ENCODE measurements at places on chromosomes 16 and 17.

- no peak for DNase-seq
These were observed 7.4 kb downstream of the CTNS start for GRCh38 chr17:3643889-3644349.

- DNase-seq = peak; percentile 66
These were observed at the start of gene NME4 for GRCh38 chr16:397135-397661. TSS of gene NME4 (plus strand) at chr16:397199. CDS start at chr16:397223, 24 bp downstream.

DNA sequence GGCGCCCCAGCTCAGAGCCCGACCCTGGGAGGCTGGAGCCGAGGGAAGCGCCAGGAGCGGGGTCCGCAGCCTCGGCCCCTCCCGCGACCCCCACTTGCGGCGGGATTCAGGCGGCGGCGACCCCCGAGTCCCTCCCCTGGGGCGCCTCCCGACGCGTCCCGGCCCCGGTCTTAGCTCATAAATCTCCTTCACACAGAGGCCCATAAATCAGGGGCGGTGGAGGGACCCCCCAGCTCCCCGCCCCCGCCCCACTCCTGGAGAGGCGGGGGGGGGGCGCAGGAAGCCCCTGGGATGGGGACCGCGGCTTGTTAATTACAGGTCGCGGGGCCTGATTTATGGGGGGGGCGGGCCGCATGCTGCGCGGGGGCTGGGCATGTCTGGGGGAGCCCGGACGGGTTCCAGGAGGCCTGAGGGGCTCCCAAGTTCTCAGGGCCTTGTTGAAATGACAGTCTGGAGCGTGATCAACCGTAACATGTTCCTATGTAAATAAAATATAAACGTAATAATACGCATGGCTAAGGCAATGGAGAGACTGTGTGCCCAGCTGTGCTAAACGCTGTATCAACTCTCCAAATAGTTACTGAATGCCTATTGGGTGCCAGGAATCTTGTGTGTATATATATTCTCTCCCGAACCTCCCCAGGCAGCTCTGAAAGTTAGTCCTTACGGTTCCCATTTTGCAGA is 10.0 kb upstream of the BHLHA9 start:
- DNase-seq = no peak

DNA sequence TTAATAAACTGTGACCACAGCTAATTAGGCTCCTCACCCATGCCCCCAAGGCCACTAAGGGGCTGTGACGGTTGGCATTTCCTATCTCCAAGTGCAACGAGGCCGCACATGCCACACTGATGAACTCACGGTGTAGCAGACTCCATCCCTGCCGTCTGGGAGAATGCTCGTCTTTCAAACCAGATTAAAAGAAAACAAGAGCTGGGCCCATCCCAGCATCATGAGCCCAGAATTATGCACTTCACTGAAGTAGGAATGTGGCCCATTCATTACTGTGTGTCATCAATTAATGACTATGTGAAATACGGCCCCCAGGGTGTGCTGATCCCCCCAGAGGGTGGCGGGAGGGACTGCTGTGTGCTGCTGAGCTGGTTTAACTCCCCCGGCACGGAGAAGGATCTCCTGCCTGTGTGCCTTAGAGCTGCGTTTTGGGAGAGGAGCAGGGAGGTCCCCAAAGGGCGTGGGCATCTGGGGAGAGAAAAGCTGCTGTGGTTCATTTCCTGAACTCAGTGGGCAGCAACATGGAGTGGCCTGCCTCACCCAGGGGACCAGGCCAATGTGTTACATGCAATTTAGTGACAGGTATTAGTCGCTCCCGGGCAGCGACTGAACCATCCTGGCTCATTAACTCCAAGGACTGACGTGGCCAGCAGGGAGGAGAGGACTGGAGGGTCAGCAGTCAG is 194.5 kb downstream of the FOXL1 start:
- no peak for DNase-seq

DNA sequence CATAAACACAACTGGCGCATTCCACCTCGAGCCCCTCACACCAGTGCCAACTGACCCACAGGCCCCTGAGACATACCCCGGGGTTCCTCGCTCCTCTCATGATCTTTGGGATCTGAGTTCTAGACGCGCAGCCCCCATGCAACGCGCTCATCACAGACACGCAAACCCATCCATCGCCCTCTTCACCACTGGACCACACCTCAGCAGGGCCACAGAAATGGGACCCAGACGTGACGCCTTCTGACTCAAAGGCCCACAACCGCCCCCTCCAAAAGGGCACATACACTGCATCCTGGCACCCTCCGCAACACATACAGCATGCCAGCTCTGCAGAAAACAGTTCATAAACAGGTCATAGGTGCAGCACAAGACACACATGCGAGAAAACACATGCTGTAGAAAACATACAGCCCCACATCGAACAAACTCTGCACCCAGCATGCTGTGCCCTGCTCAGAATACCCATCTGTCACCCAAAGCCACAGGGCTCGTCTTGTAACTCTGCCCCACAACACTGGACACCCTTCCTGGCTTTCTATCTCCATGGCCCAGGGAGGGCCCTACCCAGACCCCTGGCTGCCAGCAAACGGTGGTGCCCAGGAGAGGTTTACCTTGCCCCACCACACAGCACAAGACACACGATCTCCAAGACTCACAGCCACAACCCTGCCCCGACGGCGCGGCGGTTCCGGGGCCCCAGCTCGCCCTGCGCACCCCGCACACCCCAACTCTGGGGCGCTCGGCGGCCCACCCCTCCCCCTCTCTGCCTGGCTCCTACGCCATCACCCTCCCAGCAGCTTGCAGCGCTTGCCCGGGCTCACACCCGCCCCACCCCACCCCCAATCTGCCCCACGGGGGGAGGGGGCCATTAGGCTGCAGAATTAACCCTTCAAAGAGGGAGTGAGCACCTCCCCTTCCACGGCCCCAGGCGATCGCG is 887 bp downstream of the ZBTB4 start:
- no peak for DNase-seq

DNA sequence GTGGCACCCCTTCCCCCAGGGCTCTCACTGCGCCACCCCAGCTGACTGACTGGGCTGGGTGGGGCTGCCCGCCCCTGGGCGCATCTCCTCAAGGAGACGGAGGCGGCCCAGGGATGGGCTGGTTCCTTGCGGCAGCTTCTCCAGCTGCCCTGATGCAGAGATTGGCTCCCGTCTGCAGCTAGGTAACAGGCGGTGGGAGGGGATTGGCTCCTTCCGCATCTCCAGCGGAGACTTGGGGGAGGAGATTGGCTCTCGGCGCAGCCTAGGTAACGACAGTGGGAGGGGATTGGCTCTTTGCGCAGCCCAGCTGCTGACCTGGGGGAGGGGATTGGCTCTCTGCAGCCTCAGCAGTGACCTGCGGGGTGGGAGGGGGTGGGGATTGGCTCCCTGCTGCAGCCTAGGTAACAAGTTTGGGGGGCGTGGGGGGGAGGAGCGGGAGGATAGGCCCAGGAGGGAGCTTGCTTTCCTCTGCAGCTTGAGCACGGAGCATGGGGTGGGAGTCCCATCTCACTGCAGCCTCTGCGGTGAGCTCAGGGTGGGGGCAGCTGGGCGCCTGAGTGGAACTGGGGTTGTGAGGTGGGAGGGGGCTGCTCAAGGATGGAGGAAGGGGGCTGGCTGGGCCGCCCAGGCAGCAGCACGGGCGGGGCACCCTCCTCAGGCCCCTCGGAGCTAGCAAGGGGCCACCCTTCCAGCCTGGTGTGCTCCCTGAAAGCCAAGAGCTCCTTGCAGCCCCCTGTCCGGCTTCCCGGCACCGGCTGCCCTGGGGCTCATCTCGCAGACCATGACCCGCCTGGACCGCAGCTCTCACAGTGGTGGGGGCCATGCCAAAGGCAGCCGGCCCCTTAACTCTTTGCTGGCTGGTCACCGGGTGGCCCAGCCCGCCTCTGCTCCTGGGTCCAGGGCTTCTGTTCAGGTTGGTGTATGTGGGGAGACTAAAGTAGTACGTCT is 6.4 kb downstream of the NFE2L1 start:
- DNase-seq = peak; percentile 100

DNA sequence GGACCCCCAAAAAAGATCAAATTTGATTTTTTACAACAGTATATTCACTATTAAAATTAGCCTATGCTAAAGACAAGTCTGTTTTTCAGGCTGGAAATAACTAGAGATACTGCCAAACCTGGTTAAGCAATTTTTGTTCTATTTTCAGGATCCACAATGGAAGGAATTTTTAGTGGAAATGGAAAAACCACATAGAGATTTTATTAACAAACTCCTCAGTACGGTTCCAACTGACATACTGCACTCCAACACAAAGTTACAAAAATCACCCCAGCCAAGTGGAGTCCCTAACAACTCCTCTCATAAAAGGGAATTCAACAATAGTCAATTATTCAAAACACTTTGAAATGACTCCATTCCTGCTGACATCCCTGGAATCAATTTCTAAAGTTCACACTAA is 101.6 kb upstream of the TOB1 start:
- DNase-seq = no peak

DNA sequence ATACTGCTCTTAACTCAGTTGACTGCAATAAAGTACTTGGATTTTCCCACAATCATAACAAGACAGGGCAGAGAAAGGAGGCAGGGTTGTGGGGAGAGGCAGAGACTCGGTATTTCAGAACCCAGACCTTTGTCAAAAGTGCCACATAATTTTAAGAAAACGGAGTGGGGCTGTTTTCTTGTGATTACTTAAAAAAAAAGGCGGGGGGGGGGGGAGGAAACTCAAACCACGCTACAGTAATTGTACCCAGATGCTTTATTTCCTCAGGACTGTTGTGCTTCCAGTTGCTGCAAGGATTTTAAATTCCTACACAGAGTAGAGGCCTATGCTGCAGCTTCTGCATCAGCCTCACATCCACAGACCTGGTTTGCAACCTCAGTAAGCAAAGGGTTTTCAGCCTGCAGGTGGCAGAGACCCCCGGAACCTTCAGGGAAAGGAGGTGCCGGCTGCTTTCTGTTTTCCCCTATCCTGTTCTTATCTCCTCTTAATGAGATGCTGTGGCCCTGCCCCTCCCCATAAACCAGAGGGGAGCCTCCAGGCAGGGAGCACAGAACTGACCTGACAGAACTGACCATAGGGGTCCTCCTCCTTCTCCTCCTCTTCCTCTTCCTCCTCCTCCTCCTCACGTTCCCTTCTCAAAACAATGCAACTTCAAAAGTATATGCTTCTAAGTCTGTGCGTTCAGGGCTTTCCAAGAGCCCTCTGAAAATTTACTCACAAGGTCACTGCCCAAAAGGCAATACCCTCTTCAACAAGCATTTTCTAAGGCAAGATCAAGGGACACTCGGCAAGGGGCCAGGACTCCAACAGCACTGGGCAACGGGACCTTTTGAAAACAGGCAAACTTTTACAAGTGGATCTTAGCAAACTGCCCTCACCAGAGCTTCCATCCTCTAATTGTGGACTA is 7.5 kb downstream of the AXIN2 start:
- DNase-seq = no peak

GRCh38 chr16:30470170-30470512 is 2.4 kb upstream of the ITGAL start:
- DNase-seq = no peak

GRCh38 chr17:48427598-48427997 is 2.4 kb downstream of the SKAP1 start:
- DNase-seq = no peak

- no peak for DNase-seq
These were observed 804 bp downstream of the BORCS6 start for GRCh38 chr17:8189041-8189710.

GRCh38 chr16:72848759-72849664 is 198.9 kb downstream of the ZFHX3 start:
- DNase-seq = no peak

Measured in H9 (cell line).